Central memory CD8-positive, alpha-beta T cell (primary cell): ENCODE measurements at places on chromosomes 3 and 15.

DNA sequence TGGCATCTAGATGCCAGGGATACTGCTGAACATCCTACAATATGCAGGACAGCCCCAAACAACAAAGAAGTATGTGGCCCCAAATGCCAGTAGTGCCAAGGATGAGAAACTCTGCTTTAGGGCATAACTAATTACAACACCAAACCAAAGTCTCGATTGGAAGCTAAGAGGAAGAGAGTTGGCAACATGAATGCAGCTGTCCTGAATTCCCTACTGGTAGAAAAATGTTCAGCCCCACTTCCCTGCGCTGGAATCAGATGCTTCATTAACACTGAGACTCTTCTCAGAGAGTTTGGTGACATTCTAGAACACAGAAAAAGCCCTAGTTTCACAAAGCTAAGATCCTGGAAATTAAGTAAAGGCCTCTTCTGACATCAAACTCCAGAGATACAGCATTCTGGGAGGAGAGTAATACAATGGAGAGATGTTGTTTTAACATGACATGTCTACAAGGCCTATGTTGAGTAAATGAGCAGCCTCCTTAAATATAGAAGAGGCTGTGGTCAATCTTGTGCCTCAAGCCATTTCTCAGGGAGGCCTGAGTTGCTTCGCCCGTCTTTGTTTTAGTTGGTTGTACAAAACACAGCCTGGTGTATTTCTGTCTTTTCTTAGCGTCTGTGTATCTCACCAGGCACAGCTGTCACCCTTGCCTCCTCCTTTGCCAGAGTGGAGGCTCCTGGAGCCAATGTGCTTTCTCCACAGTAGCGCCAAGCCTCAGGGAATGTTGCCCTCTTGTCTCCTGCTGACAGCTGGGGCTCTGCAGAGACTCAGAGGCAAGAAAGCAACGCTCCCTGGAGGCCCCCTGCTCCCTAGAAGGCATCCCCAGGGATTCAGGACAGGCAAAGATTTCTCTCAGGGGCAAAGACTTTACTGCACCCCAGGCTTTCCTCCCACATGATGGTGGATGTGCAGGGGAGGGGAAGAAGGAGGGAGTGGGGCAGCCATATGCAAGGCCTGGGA lies 25.1 kb upstream of the CTNNB1 start:
- no peak for DNase-seq

GRCh38 chr15:52417957-52418356 lies 110.7 kb downstream of the MYO5A start:
- no peak for DNase-seq

DNA sequence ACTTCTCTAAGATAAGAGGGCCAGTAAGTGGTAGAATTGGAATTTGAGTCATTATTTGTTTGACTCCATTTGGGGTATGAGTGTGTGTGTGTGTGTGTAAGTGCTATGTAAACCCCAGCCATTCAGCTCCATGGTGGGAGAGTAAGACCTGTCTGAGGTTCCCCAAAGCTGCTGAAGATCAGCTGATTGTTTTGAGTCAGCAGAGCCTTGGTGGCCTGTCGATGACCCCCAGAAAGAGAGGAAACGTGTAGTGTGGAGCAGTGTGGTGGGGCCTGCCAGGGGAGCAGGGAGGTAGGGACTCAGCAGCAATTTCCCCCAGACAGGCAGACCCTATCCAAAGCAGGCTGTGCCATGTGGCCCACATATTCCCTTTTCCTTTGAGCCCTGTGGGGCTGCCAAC lies 5.3 kb downstream of the DVL3 start:
- no peak for DNase-seq

- no peak for DNase-seq
These were observed 1129.6 kb downstream of the OTOL1 start for GRCh38 chr3:162626172-162626571.

GRCh38 chr3:115187149-115187757 lies 40.2 kb upstream of the ZBTB20 start:
- DNase-seq: no peak

DNA sequence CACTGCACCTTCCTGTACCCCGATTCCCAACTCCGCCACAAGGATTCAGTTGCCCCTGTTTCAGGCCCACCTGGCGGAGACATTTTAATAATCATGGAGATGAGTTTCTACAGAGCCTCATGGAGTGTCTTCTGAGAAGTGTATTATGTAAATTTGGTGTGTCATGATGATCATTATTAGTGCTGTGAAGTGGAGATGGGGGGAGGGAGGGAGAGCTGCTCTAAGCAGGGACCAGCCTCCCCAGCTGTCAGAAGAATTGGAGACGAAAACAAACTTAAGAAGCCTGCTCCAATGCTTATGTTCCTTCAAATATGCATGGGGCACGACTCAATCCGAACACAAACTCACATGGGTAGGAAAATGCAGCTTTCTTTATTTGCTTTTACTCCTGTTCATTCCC lies 127.8 kb downstream of the EPHB1 start:
- no peak for DNase-seq

DNA sequence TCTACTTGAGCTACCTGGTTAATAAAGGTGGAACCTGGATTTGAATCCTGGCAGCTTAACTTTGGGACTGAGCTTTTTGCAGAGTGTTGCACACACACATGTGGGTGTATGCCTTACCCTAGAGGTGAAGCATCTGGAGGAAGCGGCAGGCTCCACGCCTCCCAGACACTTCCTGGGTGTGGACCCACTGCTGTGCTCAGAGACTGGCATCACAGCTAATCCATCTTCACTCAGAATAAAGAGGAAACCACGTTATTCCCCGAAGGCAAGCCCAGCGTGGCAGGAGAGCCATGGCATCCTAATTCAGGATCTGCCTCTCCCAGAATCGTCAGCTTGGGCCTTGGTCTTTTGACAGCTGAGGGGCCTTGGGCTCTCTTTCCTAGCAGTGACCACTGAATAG lies 25.5 kb downstream of the CCDC13 start:
- no peak for DNase-seq

GRCh38 chr3:120752865-120753264 lies 10.3 kb downstream of the GTF2E1 start:
- DNase-seq: no peak

GRCh38 chr3:37825744-37826400 lies 35.8 kb upstream of the CTDSPL start:
- DNase-seq: no peak

- DNase-seq: no peak
These were observed 195.7 kb downstream of the OCA2 start for GRCh38 chr15:27903405-27903804.

- DNase-seq: no peak
These were observed 214.7 kb downstream of the CHL1 start for GRCh38 chr3:411226-411625.

DNA sequence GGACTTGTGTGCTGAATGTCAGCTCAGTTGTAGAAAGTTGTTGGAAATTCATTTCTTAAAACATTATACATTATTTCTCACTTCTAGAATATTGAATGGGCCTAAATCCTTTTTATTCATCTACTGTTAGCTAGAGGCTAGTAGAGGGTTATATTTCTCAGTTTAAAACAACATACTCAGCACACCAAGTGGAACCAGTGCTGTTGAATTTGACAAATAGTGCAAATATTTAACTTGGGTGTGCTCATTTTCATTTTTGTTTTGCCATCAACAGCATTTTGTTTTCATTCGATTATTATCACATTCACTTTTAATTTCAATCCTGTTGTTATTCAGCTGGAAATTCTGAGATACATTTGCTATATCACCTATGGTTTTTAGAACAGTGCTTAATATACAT lies 269.4 kb upstream of the PEX5L start:
- no peak for DNase-seq

DNA sequence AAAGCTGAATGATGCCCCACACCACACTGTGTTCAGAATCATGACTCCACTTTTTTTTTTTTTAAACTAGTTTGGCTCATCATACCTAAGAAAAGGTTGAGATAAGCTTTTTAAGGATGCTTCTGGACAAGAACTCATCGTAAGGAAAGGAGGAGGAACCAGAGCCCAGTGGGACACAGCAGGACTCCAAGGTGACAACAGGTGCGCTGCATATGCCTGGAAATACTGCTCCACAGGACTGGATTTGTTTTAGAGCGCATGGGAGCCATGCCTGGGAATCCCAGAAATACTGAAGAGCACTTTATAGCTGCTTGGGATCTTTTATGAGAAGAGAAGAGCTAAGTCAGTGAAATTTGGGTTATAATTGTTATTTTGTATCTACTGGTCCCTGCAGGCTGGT lies 93.4 kb downstream of the NEDD4 start:
- DNase-seq: no peak

DNA sequence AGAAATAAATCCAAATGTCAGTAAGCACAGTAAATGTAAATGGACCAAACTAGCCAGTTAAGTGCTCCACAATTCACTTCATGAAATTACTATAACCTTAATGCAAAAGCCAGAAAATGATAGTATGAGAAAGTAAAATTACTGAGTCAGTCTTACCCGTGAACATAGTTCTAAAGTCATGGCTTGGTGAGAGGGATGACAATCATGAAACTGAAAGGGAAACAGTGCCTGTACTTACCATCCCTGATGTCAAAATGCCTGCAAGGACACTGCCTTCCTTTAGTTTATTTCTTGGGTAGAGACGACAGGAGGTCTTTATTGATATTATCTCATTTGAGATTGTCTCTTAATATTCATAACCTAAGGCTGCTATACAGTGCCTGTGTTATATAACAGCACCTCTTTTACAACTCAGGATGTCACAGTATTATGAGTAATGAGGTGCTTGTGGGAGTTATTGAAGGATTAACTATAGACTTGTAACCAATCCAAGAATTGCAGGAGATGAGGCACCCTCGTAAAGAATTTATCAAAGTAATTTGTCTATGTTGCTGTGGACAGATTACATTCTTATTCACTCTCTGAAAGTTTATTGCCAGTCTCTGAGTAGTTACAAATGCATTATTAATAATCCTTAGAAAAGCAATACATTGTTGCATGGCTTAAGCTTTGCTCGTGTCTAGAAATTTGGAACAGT lies 142.9 kb upstream of the BFSP2 start:
- no peak for DNase-seq

- no peak for DNase-seq
These were observed 161.7 kb downstream of the ANXA2 start for GRCh38 chr15:60235951-60236710.

DNA sequence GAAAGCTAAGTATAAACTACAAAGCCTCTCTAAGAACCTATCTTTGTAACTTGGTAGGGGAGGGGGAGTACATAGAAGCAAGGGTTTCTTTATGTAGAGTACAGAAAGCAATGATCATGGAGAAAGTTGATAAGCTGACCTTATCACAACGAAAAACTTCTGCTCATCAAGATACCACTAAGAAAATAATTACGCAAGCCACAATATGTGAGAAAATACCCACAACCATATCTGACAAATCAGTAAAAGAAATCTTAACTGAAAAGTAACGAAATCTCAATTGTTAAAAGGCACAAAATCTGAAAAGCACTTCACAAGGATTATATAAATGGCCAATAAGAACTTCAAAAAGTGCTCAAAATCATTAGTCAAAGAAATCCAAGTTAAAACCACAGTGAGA lies 35.1 kb upstream of the RPS17 start:
- DNase-seq: no peak

- DNase-seq: no peak
These were observed 13.1 kb downstream of the ANO10 start for GRCh38 chr3:43608751-43609150.

DNA sequence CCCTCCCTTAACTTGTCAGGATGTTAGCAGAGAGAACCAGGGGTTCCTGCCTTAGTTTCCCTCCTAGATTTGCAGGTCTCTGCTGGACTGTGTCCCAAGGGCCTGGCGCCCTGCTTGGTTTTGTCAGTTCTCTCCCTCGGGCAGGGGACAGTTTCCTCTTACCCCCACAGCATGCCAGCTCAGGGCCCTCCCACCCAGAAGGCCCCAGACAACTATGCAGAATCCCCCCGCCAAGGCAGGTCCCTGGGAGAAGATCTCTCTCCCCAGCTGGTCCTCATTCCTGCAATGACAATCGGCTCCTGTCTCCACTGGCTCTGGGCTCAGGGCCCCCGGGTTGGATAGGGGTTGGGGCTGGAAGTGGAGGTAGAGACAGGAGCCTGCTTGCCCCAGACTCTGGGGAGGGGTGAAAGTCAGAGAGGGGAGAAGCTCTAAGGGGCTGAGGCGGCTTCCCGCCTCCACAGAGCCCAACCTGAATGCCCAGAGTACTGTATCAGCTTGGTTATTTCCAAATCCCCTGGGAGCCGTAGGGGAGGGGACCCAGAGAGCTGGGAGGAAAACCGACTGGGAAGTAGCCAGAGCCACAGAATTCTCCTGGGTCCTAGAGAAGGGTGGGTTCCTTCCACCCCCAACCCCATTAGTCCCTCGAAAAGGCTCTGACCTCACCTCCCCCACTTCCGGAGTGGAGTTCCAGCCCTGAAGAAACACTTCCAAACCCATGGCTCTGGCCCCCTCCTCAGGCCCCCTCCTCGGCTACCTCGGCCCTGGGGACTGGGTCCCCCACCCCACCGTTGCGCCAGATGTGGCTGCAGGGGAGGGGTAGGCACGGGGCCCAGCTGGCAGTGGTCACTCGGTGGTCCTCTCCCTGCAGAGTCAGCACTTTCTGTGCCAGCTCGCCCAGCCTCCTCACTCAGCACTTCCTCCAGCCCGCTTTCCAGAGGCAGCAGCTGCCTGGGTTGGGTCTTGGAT lies 3.8 kb upstream of the LOXL1 start:
- DNase-seq: no peak

GRCh38 chr3:84836961-84837360 lies 121.8 kb upstream of the CADM2 start:
- DNase-seq: no peak

- no peak for DNase-seq
These were observed 82.5 kb downstream of the ADAM10 start for GRCh38 chr15:58666957-58667356.

DNA sequence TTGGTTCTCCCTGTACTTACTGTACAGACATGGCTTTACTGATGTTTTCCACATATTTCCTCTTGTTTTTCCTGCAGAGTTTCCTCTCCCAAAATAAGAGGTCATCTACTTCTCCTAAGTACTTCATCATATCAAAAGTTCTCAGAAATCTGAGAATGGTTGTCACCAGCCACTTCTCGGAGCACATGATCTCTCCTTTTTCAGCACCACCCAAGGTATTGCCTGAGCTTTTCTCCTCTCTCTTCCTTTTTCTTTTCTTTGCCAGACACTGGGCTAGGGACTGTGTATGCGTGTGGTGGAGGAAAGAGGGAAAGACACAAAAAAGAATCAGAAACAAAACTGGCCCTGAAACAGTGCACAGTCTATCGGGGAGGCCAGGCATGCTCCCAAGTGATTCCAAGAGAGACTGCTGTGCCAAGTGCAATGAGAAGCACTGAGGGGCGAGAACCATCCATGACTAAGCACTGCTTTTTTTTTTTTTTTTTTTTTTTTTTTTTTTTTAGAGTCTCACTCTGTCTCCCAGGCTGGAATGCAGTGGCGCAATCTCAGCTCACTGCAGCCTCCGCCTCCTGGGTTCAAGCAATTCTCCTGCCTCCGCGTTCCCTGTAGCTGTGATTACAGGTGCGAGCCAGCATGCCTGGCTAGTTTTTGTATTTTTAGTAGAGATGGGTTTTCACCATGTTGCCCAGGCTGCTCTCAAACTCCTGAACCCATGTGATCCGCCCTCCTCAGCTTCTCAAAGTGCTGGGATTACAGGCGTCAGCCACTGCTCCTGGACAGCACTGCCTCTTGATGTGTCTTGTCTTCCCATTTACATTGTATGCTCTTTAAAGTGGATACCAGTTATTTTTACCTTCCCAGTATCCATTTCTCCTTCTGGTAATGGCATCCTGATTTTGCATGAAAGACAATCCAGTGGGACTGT lies 194.0 kb upstream of the FEZF2 start:
- no peak for DNase-seq
